ENCODE measurements at places on chromosomes 2 and 18.

DNA sequence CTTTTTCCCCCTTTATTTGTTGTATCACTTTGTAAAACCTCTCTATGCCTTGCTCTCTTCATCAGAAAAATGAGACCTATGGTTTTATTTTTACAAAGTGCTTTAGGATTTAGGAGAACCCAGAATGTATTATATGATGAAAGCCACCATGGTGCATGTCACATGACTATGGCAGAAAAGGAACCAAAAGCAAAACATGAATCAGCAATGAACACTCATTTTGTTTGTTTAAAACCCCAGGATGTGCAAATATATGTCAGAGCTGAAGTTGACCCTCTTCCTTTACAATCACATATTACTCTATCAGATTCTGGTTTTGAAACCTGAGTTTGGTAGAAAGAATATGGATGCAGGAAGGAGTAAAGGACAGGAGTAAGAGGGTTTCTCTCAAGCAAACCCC is 70.0 kb downstream of the FIGN start:
- DNase-seq = no peak

- DNase-seq = peak; percentile 92
Observed at GRCh38 chr2:11746376-11746806, at the start of gene LPIN1. LPIN1 (plus strand) TSS chr2:11746632; CDS start chr2:11765542, 18,910 bp downstream.

- DNase-seq = no peak
Observed at GRCh38 chr2:160256507-160256906, 56.4 kb upstream of the ITGB6 start.

DNA sequence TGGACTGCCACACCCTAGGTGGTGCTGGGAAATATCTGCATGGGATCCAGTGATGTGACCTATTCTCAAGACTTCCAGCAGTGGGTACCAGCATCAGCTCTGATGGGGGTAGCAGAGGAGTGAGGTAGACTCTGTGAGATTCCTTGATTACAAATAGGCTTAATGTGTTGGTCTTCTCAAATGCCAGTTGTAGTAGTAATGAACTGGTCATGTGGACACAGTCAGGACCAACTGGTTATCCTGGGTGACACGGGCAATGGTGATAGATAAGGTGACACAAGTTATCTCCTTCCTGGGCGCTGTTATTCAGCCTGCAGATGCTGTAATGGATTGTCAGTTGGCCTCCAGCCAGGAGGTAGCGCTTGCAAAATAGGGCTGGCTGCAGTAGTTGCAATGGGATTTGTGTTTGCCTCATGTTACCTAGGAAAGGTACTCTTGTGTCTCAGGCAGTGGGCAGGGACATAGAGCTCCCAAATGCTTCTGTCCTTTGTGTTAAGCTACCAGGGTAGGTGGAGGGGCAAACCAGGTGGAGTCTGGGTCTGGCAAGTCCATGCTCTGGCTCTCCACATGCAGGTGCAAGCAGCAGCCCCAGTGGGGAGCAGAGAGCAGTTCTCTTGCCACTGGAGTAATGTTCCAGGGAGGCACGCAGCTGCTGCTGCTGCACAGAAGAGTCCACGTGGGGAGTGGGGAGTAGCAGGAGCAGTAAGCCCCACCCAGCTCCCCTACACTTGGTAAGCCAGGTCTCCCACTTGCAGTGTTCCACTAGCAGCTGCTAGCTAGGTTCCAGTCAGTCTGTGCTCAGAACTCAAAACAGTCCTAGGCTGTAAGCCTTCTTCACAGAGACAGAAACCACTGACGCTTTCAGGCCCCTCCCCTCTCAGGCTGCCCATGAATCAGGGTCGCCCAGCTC is 505.4 kb upstream of the DDX18 start:
- DNase-seq = no peak

- no peak for DNase-seq
Observed at GRCh38 chr2:157418239-157418641, 25.6 kb downstream of the CYTIP start.

DNA sequence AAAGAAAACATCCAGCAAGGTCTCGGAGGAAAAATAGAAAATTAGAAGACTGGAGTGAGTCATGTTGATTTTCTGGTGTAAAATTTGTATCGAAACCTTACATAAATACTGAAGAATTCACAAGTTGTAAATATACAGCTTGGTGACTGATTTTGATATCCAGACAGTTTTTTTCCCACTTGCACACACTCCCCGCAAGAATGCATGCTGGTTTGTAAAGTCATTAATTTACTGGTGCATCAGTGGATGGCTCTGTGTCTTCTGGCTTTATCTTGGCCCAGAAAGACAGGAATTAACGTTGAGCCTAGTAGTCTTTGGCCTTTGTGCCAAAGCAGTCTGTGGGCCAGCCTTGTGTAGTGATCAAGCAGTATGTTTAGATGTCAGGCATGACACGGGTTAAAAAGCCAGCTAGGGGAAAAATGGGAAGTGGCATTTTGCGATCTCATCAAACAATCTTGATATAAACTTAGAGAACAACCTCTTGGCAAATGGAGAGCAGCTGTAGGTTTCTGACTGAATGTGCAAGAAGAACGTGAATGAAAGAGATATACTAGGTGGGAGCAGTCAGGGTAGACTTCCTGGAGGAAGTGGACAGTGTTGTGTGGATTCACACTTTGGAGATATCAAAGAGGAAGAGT is 22.7 kb upstream of the CASP8 start:
- no peak for DNase-seq

GRCh38 chr18:40258311-40258710 is 1696.7 kb upstream of the PIK3C3 start:
- peak; percentile 44 for DNase-seq

- no peak for DNase-seq
Observed at GRCh38 chr18:35935805-35936204, 36.7 kb upstream of the RMP24 start.

- DNase-seq = peak; percentile 94
Observed at GRCh38 chr2:162243294-162243693, at the start of gene FAP. FAP (minus strand) TSS chr2:162243445; CDS start chr2:162243327, 118 bp downstream.

- no peak for DNase-seq
Observed at GRCh38 chr2:228103379-228103778, 78.1 kb downstream of the SPHKAP start.

GRCh38 chr2:222941510-222942032 is 80.7 kb downstream of the ACSL3 start:
- DNase-seq = no peak

DNA sequence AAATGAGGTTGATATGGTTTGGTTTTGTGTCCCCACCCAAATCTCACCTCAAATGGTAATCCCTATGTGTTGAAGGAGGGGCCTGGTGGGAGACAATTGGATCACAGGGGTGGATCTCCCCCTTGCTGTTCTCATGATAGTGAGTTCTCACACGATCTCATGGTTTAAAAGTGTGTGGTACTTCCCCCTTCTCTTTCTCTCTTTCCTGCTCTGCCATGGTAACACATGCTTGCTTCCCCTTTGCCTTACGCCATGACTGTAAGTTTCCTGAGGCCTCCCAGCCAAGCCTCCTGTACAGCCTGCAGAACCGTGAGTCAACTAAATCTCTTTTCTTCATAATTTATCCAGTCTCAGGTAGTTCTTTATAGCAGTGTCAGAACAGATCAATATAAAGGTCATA is 24.7 kb upstream of the FAM124B start:
- DNase-seq = no peak

- no peak for DNase-seq
Observed at GRCh38 chr2:15808944-15809343, 131.4 kb upstream of the MYCN start.

DNA sequence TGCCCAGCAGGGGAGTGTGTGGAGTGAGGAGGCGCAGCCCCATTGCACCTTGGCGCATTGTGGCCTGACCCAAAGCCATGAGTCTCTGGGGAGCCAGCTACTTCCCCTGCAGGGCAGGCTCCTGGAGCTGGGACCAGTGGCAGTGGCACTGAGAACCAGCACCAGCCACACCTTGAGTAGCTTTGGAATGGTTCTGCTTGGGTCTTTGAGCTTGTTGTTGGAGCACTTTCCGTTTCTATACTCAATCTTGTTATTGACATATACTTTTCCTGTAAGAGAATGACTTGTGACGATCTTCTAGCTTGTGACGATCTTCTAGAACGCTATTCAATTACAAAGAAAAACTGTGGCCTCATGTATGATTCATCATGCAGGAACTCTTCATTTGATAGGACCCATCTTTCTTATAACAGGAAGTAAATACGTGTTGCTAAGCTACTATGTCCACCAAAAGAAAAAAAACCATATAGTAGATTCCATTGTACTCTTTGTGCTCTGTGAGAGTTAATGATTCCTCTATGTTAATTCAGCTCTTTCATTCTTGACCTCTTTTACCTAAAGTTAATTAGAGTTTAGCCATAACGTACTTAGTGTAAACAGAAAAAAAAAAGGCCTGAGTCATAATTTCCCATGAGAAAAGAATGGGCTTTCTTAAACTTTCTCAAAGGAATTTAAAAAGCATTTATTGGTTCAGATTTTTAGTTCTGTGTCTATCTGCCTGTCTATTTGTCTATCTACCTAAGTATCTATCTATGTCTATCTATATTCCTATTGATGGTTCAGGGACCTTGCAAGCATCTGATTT is 113.1 kb downstream of the GATA6 start:
- peak; percentile 28 for DNase-seq

DNA sequence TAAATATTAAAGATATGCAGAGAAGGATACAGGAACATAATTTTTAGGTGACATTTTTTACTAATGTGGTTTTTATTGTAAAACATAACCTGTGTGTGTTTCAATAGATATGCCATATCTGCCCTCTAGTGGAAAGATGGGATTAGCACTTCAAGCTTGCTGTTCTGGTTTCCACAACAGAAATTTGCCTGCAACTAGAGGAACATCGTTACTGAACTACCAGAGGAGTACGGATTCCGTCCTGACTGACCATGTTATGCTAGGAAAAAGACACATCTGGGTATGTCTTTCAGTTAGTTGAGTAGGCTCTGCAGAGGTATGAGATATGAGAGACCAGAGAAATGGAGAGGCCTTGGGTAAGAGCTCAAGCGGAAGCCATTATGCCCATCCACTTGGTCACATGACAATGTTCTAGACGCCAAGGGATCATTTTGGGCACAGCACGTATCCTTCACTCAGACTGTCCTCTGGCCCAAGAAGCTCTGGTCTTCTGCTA is 104.9 kb downstream of the MBD2 start:
- DNase-seq = peak; percentile 52

- DNase-seq = no peak
Observed at GRCh38 chr2:191867507-191867847, 20.6 kb upstream of the CAVIN2 start.

DNA sequence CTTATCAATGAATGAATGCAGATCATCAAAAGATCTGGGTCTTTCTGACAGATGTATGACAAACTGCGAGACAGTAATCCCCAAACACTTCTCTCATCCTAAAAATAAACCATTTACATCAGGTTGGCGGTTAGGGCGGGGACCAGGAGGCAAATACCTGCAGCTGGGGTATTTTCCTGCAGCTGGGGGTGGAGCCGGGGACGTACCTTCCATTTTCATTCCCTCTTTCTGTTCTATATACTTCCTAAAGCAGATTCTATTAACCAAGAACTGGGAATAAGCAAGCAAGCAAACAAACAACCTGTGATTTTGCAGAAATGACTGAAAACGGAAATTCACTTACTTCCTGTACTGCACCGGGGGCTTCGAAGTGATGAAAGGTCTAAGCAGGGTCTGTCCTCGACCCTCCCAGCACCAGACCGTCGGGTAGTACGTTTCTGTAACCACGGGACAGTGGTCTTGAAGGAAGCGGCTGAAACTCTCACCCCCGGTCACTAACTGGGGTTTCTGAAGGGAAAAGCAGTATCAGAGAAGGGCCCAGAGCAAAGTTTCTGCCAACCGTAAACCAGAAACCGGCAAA is 1.2 kb downstream of the ABHD3 start:
- DNase-seq = peak; percentile 42

- DNase-seq = no peak
Observed at GRCh38 chr2:3617198-3617890, 22.4 kb downstream of the COLEC11 start.

- DNase-seq = peak; percentile 82
Observed at GRCh38 chr2:65662654-65663432, 230.4 kb upstream of the SPRED2 start.

DNA sequence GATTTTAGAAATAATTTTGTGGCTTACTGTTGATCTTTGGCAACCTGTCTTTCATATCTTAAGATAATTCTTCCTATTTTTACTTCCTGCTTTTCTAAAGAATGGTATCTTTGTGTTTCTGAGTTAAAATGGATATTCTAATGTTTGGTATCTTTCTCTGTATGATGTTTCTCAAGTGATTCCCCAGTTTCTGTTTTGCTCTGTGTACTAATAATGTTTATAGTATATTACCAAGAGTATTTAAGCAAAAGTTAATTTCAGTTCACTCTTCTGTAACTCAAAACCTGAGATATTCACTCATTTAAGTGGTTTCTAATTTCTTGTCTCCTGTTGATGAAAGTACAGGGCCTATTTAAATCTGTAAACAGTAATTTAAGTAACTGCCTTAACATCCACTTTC is 58.3 kb downstream of the CCDC150 start:
- no peak for DNase-seq

GRCh38 chr18:78979056-78979729 is 425 bp upstream of the SALL3 start:
- no peak for DNase-seq

DNA sequence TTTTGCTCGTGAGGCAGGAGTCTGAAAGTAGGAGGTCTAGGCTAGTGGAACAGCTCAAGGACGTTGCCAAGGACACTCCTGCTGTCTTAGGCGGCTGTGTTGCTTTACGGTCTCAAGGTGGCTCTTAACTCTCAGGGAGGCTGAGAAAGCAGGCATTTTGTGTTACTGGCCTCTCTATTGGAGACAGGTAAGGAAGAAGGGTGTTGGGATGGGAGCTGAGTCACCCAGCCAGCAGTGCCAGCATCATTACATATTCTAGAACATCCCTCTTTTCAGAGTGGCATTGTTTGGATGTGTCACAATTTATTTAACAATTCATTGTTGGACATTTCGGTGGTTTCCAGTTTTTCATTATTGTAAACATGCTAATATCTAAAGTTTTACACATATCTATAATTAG is 30.8 kb upstream of the TMEM214 start:
- DNase-seq = no peak

GRCh38 chr18:12907258-12907925 is 23.4 kb upstream of the PTPN2 start:
- DNase-seq = no peak

DNA sequence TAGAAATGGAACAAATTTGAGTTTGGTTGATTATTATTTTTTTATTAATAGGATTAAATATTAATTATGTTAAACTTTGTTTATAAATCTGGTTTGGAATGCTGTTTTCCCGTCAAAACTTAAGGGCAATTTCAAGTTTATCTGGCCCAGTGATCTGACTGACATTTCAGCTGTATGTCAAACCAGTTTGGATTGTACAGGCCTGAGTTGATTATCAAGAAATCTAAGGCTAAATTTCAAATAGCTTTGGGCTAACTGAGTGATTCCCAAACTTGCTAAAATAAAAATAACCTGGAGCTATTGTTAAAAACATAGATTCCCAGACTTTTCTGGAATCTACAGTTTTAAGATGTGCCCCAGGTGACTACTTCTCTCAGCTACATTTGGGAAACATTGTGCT is 65.9 kb upstream of the SPOPL start:
- DNase-seq = no peak

GRCh38 chr2:17076533-17076932 is 410.9 kb upstream of the CYRIA start:
- DNase-seq = peak; percentile 8

GRCh38 chr2:160784034-160784433 is 290.4 kb upstream of the RBMS1 start:
- DNase-seq = no peak
